ENCODE measurements at places on chromosomes 3 and 15. TPM values are rescaled to one million over a fixed set of nuclear protein-coding genes. Genes with fewer than 3 reads are reported as not detected.

MYO1E gene
- total RNA-seq: 50.8 TPM

GRCh38 chr3:186580785-186581184, 10.3 kb downstream of the DNAJB11 start:
- no peak overlapping the region for H3K27ac ChIP-seq
- H3K4me3 ChIP-seq: no peak overlapping the region
- DNase-seq: no peak
- no peaks in the 10 kb centered on the region for H3K27me3 ChIP-seq
- H3K4me1 ChIP-seq: no peaks in the 10 kb centered on the region
- peaks cover 78% of the 10 kb centered on the region for H3K36me3 ChIP-seq

- no peak overlapping the region for H3K27ac ChIP-seq
- no peak for DNase-seq
- no peaks in the 10 kb centered on the region for H3K4me1 ChIP-seq
- H3K4me3 ChIP-seq: no peak overlapping the region
These were observed 117.2 kb downstream of the TLE3 start for GRCh38 chr15:69980341-69981059.

GRCh38 chr3:117699058-117699457, 989.5 kb downstream of the TUSC7 start:
- H3K4me3 ChIP-seq: no peak overlapping the region
- no peak overlapping the region for H3K27ac ChIP-seq
- H3K36me3 ChIP-seq: no peaks in the 10 kb centered on the region
- DNase-seq: no peak
- H3K4me1 ChIP-seq: no peaks in the 10 kb centered on the region

GRCh38 chr3:52315006-52315405, 1.1 kb upstream of the DNAH1 start:
- H3K27ac ChIP-seq: no peak overlapping the region
- DNase-seq: no peak
- H3K27me3 ChIP-seq: no peaks in the 10 kb centered on the region
- no peaks in the 10 kb centered on the region for H3K36me3 ChIP-seq
- H3K4me1 ChIP-seq: peaks cover 15% of the 10 kb centered on the region

GRCh38 chr3:22937536-22937935, 265.6 kb upstream of the UBE2E2 start:
- H3K27me3 ChIP-seq: no peaks in the 10 kb centered on the region
- no peak overlapping the region for H3K27ac ChIP-seq
- no peak overlapping the region for H3K4me3 ChIP-seq
- no peaks in the 10 kb centered on the region for H3K4me1 ChIP-seq
- DNase-seq: no peak

- no peaks in the 10 kb centered on the region for H3K36me3 ChIP-seq
- peaks cover 1% of the 10 kb centered on the region for H3K4me1 ChIP-seq
- no peak for DNase-seq
- no peak overlapping the region for H3K27ac ChIP-seq
These were observed 16.9 kb downstream of the STIMATE start for GRCh38 chr3:52880474-52880873.

DNA sequence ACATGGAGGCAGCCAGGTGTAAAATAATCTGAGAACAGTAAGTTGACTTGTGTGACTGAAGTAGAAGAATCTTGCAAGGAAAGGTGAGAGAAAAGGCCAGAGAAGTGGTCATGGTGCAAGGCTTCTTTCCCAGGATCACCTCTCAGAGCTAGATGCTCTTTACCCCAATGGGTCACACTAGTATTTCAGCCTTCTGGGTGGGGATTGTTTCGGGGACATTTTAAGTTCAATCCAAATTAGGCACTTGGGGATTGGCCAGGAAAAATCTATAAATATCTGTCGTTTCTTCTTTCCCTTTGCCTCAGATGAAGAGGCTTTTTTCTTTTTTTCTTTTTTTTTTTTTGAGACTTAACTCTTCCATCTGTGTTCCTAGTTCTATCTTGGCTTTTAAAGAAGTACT, 188.0 kb downstream of the KLHL25 start:
- peaks cover 7% of the 10 kb centered on the region for H3K36me3 ChIP-seq
- H3K4me1 ChIP-seq: peaks cover 26% of the 10 kb centered on the region
- H3K4me3 ChIP-seq: no peak overlapping the region
- no peaks in the 10 kb centered on the region for H3K27me3 ChIP-seq
- DNase-seq: no peak

DNA sequence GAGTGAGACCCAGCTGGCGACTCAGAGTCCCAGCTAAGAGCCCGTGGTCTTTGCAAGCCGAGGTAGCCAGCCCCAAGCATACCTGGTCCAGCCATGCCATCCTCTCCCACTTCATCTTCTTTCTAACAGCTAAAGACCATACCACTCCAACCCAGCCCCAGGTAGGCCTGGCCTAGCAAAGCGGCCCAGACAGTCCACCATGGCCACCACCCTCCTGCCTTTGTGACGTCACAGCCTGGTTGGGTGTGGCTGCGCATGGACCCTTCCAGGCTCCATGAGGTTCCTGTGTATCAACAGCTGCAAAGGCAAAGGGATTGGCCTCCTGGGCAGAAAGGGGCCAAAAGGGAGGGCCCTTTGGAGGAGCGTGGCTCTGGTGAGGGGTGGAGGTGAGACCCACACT, 4.1 kb downstream of the NTRK3 start:
- no peak overlapping the region for H3K4me3 ChIP-seq
- H3K36me3 ChIP-seq: no peaks in the 10 kb centered on the region
- peaks cover 51% of the 10 kb centered on the region for H3K27me3 ChIP-seq
- no peak overlapping the region for H3K27ac ChIP-seq
- H3K4me1 ChIP-seq: no peaks in the 10 kb centered on the region
- no peak for DNase-seq

- no peak overlapping the region for H3K4me3 ChIP-seq
- DNase-seq: no peak
- no peaks in the 10 kb centered on the region for H3K27me3 ChIP-seq
- H3K4me1 ChIP-seq: no peaks in the 10 kb centered on the region
These were observed 80.2 kb downstream of the WNT5A start for GRCh38 chr3:55406696-55407425.

DNA sequence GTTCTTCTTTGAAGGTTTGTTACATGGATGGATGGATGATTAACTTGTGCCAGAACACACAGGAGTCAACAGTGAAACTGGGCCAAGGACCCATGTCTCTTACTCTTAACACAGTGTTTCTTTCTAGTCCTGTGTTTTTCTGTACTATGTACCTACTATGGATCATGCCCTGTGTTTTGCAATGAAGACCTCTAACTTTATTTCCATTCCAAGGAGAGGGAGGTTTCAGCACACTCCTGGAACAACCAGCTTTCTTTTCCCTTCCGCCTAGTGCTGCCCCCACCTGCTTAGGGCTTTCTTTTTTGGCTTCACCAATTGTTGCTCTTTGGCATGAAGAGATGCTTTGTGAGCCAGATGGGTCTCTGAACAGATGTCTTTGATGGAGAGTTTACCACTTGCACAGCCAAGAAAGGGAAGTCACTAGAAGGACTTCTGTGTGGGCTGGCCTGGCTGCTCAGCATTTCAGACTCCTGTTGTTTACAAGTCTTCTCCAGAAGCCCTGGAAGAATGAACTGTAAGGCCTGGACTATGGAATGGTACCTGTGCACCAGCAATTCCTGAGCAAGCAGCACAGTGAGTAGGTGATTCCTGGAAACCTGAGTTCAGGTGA, 44.5 kb downstream of the SNAPC5 start:
- H3K27me3 ChIP-seq: no peaks in the 10 kb centered on the region
- no peaks in the 10 kb centered on the region for H3K36me3 ChIP-seq
- no peak for DNase-seq
- H3K27ac ChIP-seq: no peak overlapping the region
- no peak overlapping the region for H3K4me3 ChIP-seq

- no peak for DNase-seq
- no peak overlapping the region for H3K27ac ChIP-seq
- peaks cover 12% of the 10 kb centered on the region for H3K4me1 ChIP-seq
- H3K36me3 ChIP-seq: no peaks in the 10 kb centered on the region
These were observed 107.3 kb upstream of the LPP start for GRCh38 chr3:188046561-188047211.

KCNH8 gene
- total RNA-seq: 5.9 TPM

DNA sequence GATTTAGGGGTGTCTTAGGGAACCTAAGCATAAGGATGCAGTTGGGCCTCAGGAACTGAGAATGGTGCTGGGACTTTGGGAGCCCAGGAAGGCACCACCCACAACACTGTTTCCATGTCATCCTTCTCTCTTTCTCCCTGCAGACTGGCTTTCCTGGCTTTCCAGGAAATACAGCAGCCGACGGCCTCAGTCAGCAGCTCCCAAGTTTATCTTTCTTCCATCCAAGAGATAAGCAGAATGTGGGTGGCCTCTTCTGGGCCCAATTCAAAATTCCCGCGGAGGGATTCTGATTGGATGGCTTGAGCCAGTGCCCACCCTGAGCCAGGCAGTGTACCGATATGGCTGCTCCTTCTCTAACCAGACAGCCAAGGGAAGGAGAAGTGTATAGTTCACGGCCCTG, 4.5 kb upstream of the CLN6 start:
- no peak overlapping the region for H3K4me3 ChIP-seq
- H3K27me3 ChIP-seq: no peaks in the 10 kb centered on the region
- H3K36me3 ChIP-seq: no peaks in the 10 kb centered on the region
- DNase-seq: peak; percentile 46
- peaks cover 5% of the 10 kb centered on the region for H3K4me1 ChIP-seq
- no peak overlapping the region for H3K27ac ChIP-seq

GRCh38 chr3:86921971-86922680, 68.8 kb downstream of the VGLL3 start:
- no peak for DNase-seq
- no peaks in the 10 kb centered on the region for H3K36me3 ChIP-seq
- H3K4me1 ChIP-seq: no peaks in the 10 kb centered on the region
- no peak overlapping the region for H3K27ac ChIP-seq
- H3K27me3 ChIP-seq: no peaks in the 10 kb centered on the region

DNA sequence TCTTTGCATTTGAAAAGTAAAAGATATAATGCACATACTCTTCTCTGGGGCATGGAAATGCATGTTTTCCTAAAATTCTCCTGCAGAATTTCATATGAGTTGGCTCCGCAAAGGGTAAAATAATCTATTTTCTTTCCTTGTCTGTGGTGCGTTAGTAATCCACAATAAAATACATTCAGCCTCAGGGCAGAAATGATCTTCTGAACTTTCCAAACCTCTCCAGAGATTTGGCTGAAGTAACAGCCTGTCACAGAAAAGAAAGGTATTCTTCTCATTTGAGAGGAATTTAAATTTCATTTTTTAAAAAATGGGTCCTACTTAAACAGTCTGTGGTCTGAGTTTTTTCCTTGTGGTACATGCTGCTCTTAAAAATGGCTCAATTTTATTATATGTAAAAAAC, 182.7 kb upstream of the DCBLD2 start:
- no peaks in the 10 kb centered on the region for H3K36me3 ChIP-seq
- H3K4me3 ChIP-seq: no peak overlapping the region
- H3K27me3 ChIP-seq: no peaks in the 10 kb centered on the region
- H3K4me1 ChIP-seq: no peaks in the 10 kb centered on the region

GRCh38 chr15:91890614-91891013, 37.1 kb downstream of the SLCO3A1 start:
- H3K4me1 ChIP-seq: peaks cover 5% of the 10 kb centered on the region
- H3K4me3 ChIP-seq: no peak overlapping the region
- H3K27me3 ChIP-seq: no peaks in the 10 kb centered on the region
- H3K27ac ChIP-seq: no peak overlapping the region

DNA sequence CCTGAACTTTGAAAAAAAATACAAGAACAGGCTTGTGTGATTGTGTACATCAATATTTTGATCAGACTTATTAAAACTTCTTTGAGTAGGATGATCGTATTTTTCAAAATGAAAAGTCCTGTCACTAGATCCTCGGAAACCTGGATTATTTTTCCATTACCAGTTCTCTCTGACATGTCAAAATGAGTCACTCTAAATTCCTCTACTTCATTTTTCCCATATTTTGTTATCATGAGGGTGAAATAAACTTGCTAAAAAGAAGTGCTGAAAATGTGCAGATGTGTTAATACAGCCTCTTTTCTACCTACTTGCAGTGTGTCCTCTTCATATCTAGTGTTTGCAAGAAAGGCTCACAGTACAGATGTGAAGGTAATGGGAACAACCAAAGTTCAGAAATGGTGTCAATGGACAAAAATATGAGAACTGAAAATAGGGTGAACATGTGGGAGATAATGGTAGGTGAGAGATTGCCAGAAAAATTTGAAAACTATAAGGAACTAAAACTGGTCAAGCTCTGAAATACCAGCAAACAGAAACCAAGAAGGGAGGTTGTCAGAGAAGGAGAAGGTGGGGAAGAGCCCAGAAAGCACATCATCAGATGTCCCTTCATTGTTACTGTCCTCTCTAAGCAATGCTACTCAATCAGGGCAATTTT, 108.2 kb downstream of the EOMES start:
- H3K36me3 ChIP-seq: no peaks in the 10 kb centered on the region
- H3K27ac ChIP-seq: no peak overlapping the region
- H3K4me1 ChIP-seq: no peaks in the 10 kb centered on the region
- H3K4me3 ChIP-seq: no peak overlapping the region
- no peaks in the 10 kb centered on the region for H3K27me3 ChIP-seq
- DNase-seq: no peak

GRCh38 chr3:30112902-30113484, 493.4 kb upstream of the TGFBR2 start:
- H3K4me3 ChIP-seq: no peak overlapping the region
- no peaks in the 10 kb centered on the region for H3K27me3 ChIP-seq
- no peak overlapping the region for H3K27ac ChIP-seq
- H3K4me1 ChIP-seq: no peaks in the 10 kb centered on the region
- H3K36me3 ChIP-seq: no peaks in the 10 kb centered on the region

- no peak for DNase-seq
- H3K4me1 ChIP-seq: peaks cover 7% of the 10 kb centered on the region
These were observed 1146.7 kb downstream of the IGSF11 start for GRCh38 chr3:117887901-117888300.

GRCh38 chr15:55802600-55803376, 59.8 kb upstream of the PRTG start:
- H3K27ac ChIP-seq: no peak overlapping the region
- no peak for DNase-seq
- H3K27me3 ChIP-seq: no peaks in the 10 kb centered on the region
- no peaks in the 10 kb centered on the region for H3K4me1 ChIP-seq
- no peak overlapping the region for H3K4me3 ChIP-seq

GRCh38 chr3:22443571-22444233, 692.7 kb upstream of the ZNF385D start:
- no peak overlapping the region for H3K27ac ChIP-seq
- no peak overlapping the region for H3K4me3 ChIP-seq
- no peaks in the 10 kb centered on the region for H3K27me3 ChIP-seq
- H3K36me3 ChIP-seq: no peaks in the 10 kb centered on the region
- no peaks in the 10 kb centered on the region for H3K4me1 ChIP-seq

GRCh38 chr3:195105389-195105788, 165.6 kb downstream of the XXYLT1 start:
- no peak overlapping the region for H3K4me3 ChIP-seq
- H3K36me3 ChIP-seq: no peaks in the 10 kb centered on the region

DNA sequence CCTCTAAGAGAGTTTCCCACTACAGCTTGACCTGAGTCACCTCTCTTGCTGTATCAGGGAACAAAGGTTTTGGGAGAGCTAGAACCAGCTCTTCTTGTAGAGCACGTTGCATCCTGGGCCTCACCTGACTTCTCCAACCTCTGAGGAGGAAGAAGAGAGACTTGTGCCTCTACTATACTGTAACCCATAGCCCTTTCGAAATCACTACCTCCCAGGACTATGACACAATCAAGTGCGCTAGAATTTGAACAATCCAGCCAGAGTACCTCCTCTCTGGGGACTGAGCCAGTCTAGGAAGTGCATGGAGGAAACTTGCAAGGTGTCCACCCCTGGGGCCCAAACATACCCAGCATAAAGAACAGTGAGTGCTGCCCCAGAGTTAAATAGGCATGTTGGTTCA, 192.8 kb upstream of the BHLHE40 start:
- DNase-seq: no peak
- no peak overlapping the region for H3K4me3 ChIP-seq
- H3K27ac ChIP-seq: no peak overlapping the region
- H3K36me3 ChIP-seq: peaks cover 28% of the 10 kb centered on the region
- no peaks in the 10 kb centered on the region for H3K27me3 ChIP-seq
